ENCODE measurements at places on chromosomes 6 and 20.

GRCh38 chr20:38726804-38727606, 2.7 kb downstream of the SLC32A1 start:
- DNase-seq, result peak; percentile 21

DNA sequence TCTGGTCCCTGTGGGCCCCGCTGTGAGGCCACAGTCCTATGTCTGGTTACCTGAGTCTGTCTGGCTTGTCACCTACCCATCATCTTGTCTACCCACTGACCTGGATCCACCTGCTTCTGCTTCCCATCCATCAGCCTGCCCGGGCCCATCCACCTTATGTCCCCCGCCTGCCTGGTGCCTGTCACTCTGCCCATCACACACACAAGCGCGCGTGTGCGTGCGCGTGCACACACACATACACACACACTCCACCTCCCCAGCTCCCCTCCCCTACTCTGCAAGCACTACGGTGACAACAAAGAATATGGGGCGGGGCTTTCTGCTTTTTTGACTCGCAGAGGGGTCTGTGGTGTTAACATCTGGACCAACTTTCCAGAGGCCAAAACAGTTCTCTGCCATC, 8.0 kb downstream of the CDH22 start:
- no peak for DNase-seq

DNA sequence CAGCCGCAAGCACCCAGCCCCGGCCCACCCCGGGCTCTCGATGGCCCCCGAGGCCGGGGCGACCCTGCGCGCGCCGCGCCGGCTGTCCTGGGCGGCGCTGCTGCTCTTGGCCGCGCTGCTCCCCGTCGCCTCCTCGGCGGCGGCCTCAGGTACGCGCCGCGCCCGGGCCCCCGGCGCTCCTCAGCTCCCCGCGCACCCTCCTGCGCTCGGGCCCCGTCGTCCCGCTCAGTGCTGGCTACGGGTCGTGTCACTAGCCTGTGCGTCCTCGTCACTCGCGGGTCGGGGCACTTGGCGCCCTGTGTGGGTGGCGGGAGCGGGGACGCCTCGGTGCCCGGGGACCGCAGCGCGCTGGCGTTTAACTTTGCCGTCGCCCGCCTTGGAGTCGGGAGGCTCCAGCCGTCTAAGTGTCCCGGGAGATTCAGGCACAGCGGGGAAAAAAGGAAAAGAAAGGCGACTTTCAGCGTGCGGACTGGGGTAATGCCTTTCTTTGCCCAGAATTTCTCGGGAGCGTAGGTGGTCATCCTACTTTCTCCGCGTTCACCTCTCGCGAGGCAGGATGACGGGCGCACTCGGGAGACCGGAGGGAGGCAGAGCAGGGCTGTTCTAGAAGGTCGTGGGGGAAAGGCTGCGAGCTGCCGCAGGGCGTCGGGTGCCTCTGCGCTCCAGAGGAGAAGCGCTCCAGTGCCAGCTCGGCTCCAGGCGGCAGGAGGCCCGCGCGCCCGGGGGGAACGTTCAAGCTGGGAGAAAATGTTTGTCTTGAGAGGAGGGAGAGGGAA, 545 bp downstream of the FNDC1 start:
- DNase-seq, result no peak

- no peak for DNase-seq
Observed at GRCh38 chr6:88761237-88762031, 202.0 kb downstream of the RNGTT start.

DNA sequence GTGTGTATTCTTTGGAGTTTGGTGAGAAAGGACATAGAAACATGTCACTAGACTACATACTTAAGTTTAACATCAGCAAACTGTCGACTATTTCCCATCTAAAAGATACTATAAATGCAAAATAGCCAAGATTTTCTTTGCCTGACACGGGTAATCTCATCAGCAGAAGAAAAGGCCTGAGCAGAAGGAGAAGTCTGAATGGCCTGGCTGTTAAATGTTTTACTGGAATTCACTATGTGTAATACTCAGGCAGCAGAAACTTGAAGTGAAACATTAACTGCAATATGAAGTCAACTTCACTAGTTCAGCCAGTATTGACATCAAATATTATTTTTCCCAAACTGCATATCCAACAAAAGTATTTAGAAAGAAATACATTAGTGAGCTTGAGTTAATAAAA, 6.4 kb upstream of the DSE start:
- no peak for DNase-seq

- DNase-seq, result no peak
Observed at GRCh38 chr6:1609648-1610496, at the start of gene FOXC1. FOXC1 (plus strand) TSS chr6:1609915; CDS start chr6:1610446, 531 bp downstream.
